ENCODE measurements at places on chromosomes 5 and 9.

DNA sequence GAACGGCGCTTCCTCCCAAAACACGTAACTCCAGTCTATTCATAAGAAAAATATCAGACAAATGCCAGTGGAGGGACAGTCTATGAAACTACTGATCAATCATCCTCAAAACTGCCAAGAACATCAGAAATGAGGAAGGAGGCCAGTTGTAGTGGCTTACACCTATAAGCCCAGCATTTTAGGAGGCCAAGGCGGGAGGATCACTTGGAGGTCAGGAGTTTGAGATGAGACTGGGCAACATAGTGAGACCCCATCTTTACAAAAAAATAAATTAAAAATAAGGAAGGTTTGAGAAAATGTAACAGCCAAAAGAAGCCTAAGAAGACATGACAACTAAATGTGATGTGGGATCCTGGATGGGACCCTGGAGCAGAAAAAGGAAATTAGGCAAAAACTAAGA, 58.9 kb upstream of the MIER3 start:
- no peak for DNase-seq

- DNase-seq, result no peak
Measured at GRCh38 chr9:15403155-15403554, 19.5 kb upstream of the SNAPC3 start.

DNA sequence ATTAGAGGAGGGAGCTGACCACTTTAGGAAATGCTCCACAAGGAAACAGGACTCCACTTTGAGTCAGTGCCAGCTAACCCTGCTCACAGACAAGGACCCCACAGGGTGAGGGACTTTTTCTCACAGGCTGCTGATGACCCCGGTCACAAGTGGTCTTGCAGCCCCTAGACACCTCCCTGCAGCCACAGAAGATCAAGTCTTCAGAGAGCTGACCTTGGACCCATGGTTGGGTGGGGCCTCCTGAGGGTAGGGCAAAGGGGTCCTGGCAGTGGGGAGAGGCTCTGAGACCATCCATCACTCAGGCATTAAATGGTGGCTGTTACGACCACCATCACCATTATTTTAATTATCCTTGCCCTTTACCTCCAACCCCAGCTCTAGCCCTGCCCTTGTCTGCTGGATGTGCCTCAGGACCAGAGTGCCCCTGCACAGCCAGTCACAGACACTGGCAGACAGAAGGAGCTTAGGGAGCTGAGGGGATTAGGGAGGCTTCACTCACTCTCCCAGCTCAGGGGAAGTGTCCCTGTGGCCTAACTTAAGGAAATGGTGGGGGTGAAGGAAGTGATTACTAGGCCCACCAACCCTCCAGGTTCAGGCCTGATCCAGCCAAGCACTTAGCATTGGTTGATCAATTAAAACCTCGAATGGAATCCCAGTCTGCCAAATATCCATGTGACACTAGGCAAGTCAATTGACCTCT, 1.6 kb downstream of the ACSL6 start:
- DNase-seq, result no peak

- DNase-seq, result no peak
Measured at GRCh38 chr9:106829666-106830408, 33.1 kb upstream of the ZNF462 start.

- no peak for DNase-seq
Measured at GRCh38 chr9:80644044-80644443, 1045.3 kb downstream of the TLE1 start.

Measured in brain (organoid and tissue), 16 donors.